Stromal cell of bone marrow (primary cell): ENCODE measurements at places on chromosomes 2 and 18.

DNA sequence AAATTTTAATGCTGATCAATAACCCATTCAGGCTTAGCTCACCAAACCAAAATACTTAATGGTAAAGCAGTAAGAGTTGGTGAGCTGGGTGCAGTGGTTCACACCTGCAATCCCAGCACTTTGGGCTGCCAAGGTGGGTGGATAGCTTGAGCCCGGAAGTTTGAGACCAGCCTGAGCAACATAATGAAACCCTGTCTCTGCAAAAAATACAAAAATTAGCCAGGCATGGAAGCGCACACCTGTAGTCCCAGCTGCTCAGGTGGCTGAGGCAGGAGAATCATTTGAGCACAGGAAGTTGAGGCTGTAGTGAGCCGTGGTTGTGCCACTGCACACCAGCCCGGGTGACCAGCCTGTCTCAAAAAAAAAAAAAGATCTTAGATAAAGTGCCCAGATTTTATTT lies 35.7 kb upstream of the MPP4 start:
- DNase-seq, result no peak

DNA sequence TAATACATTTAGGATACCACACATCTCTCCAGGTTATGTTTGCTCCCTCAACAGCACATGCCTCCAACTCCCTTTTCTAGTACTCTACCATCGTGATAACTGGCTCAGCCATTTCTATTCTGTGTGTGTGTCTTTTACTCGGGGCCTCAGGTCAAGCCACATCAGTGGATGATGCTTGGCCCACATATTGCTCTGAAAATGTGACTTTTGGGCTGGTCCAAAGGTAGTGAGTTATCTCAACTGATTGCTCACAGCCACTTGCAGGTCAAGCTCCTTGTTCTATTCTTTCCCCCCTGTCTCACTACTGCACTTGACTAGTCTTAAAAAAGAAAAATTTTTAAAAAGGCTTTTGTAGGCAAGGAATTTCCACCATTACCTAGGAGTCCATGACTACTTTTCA lies 5.5 kb downstream of the DSG4 start:
- DNase-seq, result no peak

- DNase-seq, result peak; percentile 22
These were observed 25.2 kb downstream of the MOCOS start for GRCh38 chr18:36212301-36213171.

DNA sequence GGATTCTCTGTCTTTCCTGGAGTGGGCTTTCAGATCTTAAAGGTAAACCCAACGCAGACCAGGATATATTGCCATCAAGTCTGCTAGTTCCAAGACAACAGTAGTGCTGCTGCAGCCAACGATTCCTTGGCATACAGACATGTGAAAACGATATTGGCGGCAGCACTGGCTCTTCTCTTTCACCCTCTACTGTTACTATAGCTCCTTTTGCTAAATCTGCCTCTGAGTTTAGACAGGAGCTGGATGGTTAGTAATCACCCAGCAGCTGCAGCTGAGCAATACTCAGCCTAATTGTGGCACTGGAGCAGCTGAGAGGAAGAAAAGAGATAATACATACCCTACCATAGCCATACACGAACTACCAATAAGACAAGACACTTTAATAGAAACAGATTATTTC lies 4.0 kb downstream of the YES1 start:
- DNase-seq, result peak; percentile 36

DNA sequence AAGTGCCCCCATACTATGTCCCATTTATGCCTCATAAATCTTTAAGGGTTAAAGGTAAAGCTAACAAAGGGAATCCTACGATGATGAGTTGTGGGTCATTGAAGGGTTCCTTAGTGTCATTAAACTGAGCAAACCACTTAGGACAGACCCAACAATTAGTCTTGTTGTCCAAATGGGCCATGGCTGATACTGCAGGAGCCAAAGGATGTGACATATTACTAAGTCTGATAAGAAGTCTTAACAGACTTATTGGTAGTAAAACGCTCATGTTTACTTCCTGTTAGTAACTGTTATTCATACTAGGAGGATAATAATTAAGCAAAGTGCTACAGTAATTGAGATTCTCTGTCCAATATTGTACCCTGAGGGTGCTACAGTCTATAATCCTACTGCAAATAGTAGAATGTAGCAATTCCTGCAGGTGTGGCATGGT lies 96.8 kb downstream of the PTPN4 start:
- DNase-seq, result no peak
